ENCODE measurements at places on chromosomes 3 and 15.
A peak's percentile ranks its signal among the peaks of the same experiment; 100 is the strongest.

GRCh38 chr15:91790836-91791235 is 62.7 kb upstream of the SLCO3A1 start:
- no peaks in the 10 kb centered on the region for H3K27me3 ChIP-seq
- DNase-seq, result no peak
- H3K36me3 ChIP-seq, result no peaks in the 10 kb centered on the region
- no peak overlapping the region for H3K27ac ChIP-seq
- H3K4me1 ChIP-seq, result peaks cover 7% of the 10 kb centered on the region

GRCh38 chr3:140580746-140581145 is 97.1 kb upstream of the TRIM42 start:
- no peak overlapping the region for H3K4me3 ChIP-seq
- no peak for DNase-seq
- no peak overlapping the region for H3K27ac ChIP-seq
- H3K36me3 ChIP-seq, result no peaks in the 10 kb centered on the region
- no peaks in the 10 kb centered on the region for H3K4me1 ChIP-seq

DNA sequence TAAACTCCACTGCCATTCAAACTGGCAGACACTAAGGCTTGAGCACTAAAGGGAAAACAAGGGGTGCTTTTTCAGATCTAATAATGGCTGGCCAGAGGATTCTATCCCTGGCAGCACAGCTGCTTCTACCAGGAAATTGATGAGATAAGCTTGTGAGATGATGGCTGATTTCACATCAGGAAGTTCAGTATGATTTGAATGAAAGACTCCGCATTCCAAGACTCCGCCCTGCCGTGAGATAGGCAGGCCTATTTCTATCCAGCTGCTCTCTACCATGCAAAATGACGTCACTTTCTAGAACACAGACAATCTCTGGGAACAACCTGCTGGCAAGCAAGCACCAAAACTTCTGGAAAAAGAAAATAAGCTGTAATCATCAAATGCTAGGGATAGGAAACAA is 171.8 kb downstream of the WDR76 start:
- peak; percentile 41 for DNase-seq
- H3K4me1 ChIP-seq, result peaks cover 6% of the 10 kb centered on the region
- H3K27ac ChIP-seq, result no peak overlapping the region

DNA sequence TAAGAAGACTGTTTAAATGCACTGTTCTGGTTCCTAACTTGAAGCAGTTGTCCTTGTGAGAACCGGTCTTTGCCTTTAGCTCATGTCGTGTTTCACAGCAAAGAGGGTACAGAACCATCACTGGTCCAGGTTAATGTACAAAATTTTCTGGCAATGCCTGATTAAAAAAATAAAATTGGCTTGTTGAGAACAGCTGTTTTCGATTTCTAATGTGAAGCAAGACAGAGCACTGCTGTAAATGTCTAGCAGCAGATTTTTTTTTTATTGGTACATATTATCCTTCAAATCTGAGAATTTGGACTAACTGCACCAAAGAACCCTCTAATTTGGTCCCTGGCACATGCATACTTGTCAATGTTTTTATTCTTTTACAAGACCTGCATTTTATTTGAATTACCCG is 103.3 kb downstream of the STT3B start:
- H3K4me1 ChIP-seq, result no peaks in the 10 kb centered on the region
- DNase-seq, result no peak
- no peak overlapping the region for H3K4me3 ChIP-seq
